ENCODE measurements at places on chromosomes 2 and 18.

DNA sequence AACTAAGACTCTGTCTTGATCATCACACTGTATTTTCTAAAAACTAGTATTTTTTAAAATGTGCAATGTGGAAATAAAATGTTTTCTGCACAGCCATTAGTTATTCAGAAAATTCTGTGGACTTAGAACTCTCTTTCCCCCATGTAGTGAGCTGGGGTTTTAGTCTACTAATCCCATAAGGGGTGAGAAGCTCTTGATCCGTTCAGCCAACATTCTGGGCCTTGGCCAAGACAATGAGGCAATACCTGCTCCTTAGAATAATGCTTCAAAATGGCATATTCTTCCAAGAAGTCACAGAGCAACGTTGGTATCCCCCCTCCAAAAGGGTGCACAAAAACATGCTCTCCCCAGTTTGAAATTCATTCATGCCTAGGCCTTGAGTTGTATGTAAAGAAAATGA lies 4.0 kb downstream of the REEP1 start:
- no peak for DNase-seq

DNA sequence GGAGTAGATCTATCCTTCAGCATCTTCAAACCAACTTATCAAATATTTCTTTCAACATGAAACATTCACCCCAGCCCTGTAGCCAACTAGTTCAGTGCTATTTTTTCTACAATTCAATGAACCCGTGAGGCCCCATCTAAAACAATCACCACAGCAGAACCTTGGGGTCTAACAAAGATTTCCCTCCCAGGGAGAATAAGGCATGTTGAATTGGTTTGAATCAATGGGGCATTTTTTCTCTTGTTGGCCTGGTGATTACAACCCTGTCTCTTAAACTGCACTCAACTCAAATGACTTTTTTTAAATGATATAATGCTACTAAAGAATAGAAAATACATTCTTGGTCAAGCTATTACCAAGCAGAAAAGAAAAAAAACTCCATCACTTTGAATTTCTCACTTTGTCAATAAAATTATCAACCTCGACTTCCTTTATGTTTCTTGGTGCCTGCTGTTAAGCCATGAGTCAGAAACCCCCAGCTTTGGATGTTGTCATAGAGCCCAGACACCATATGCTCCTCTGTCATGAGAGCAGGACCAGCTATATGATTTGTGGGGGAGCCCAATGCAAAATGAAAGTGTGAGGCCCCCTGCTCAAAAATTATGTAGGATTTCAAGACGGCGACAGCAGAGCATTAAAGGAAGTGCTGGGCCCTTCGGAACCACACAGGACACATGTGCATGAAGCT lies 282.4 kb downstream of the MEIS1 start:
- peak; percentile 68 for DNase-seq

GRCh38 chr18:22132258-22132657 lies 37.1 kb upstream of the GATA6 start:
- no peak for DNase-seq

GRCh38 chr2:257842-258241 lies 6.0 kb downstream of the SH3YL1 start:
- DNase-seq, result no peak

- DNase-seq, result no peak
Observed at GRCh38 chr2:227765788-227766372, 20.2 kb downstream of the SCYGR8 start.

DNA sequence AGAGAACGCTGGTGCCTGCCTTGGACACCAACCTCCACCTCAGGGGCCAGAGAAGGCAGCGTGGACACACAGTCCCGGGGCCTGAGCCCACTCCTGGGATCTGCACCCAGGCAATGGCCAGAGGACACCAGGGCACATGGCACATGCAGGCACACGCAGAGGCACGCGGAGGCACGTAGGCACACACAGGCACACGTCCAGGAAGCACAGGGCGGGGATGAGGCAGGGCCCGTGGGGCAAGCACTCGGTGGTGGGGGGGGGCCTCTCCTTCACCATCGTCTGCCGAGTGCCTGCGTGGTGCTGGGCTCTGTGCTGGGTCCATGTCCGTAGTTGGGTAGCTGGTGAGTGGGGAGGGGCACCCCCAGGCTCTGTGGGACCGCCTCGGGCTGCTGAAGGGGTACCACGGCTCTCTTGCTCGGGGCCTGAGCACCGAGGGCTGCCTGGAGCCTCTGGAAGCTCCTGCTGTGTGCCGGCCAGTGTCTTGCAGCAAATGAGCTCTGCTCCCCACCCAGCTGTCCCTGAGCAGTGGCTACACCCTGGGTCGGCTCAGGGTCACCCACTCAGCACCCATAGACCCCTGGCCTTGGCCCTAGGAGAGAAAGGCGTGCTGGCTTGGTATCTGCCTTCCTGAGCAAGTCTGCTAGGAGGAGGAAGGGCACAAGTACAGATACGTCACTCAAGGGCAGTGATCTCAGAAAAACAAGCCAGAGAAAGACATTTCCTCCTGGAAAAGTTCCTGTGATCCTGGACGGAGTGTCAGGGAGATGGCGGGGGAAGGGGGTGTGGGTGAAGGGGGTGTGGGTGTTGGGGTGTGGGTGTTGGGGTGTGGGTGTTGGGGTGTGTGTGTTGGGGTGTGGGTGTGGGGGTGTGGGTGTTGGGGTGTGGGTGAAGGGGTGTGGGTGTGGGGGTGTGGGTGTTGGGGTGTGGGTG lies 26.4 kb downstream of the RTP5 start:
- DNase-seq, result no peak

DNA sequence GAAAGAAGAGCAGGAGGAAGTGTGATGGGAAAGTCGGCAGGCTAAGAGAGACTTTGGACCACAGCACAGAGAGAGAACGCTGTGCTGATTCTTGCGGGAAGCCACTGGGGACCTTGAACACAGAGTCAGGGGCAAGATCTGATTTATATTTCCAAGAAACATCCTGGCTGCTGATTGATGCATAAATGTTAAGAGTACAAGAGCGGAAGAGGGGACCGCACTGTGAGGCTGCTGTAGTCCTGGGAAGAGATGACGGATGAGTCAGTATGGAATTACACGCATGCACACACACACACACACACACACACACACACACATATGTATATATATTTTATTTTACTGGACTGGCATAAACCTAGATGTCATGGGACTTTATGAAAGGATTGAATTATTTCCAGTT lies 865.6 kb upstream of the ID2 start:
- no peak for DNase-seq

GRCh38 chr18:9140381-9140780 lies 3.8 kb downstream of the ANKRD12 start:
- DNase-seq, result no peak

DNA sequence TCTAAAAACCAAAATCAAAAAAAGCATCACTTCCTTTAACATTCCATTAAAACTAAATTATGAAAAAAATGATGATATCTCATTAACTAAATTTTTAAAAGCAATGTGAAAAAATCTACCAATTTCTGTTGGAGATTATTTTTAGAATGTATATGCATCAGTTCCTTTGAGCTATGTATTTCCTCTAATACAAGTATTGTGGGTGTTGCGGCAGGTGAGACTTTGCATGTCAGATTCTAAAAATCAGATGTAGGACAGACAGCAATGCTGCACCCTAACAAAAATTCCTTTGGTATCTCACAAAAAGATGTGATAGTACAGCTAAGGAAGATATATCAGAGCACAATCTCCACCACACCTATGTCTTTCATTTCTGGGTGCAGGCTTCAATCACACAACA lies 6.8 kb downstream of the MBD2 start:
- no peak for DNase-seq

DNA sequence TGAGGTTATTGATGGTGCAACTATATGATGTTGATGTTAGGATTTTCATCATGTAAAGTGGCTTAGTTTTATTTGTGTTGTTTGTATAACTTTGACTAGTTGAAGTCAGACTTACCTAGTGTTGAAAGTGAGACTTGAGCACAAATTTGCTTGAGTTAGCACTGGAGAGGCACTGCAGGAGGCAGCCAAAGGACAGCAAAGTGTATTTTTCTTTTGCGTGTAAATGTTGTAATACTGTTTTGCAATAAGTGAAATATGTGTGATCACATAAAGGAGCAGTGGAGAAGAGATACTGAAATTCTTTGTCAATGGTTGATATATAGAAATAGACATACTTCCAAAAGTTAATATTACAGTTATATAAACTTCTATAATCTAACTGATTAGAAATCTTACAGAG lies 332.0 kb upstream of the RAB12 start:
- no peak for DNase-seq

DNA sequence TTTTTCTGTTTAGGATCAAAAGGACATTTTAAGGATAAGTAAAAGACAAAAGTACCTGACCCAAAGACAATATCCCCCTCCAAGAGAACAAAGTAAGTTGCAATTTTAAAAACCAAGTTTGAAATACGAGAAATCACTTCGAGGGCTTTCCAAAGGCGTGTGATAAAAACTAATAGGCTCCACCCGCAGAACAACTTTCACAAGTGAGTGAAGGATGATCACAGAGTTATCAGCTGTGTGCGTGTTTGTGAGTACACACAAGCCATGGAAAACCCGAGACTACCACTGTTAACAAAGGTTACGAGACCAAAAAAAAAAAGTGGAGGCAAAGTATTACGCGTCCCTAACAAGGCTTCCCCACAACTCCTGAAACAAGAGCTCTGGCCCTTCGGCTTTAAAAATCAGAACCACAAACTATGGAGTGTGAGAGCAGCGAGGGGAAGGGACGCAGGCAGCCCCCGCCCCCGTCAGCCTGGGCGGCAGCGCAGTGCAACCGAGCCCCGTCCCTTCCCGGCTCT lies 719 bp downstream of the SMAD2 start:
- DNase-seq, result no peak

DNA sequence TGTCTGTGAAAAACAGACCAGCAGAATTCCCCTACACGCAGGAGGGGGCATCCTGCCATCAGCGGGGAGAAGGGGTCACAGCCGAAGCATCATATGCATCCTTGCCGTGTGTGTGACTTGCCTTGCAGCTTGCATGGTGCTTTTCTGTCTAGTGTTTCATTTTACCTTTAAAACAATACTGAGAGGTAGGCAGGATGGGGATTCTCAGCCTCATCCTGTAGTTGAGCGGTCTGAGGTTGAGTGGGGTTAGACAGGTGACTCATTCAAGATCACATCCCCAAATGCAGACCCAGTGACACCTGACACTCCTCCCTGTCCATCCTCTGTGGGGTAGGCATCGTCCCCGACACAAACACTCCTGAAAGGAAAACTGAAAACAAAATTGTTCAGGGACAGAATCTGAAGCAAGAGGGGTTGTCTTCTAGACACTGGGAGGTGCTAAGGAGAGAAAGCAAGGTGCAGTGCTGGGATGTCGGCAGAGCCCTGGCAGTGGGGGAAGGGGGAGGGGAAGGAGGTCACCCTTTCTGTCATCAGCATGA lies 7.9 kb downstream of the ARL4C start:
- no peak for DNase-seq

DNA sequence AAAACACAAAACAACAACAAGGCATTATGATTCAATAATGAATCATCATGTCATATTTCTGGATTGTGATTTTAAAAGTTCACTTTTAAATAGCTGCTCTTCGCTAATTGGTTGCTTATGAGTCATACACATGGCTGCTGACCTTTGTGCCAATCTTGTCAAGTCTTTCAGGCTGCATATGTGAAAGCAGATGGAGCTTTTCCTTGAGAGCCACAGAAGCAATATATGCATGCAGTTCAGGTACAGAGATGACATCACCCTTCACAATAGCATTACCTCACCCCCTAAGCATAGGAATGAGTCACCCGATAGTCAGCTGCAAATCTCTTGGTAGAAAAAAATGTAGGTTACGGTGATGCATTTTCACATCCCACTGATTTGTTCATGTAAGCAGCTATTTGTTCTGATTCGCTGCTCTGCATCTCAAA lies 27.2 kb downstream of the EIF2AK3 start:
- peak; percentile 97 for DNase-seq

GRCh38 chr2:143451642-143452281 lies 322.5 kb downstream of the ARHGAP15 start:
- DNase-seq, result no peak

GRCh38 chr2:205769879-205770278 lies 87.6 kb downstream of the NRP2 start:
- DNase-seq, result no peak

DNA sequence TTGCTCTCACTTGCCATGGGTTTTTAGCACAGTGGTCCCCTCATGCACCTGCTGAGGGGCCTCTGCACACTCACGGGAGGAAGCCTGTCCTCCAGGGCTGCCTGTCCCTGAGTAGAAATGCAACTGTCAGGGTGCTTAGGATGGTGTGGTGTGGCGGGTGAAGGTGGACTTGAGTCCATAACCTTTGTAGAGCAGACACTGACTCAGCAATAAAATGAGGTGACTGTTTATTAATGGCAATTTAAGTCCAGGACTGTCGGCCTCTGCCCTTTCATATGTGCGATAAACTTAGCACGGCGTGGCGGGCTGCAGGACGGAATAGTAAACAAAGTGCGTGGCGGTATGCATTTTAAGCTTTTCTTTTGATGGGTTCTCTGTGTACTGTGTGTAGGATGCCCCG lies 188.2 kb downstream of the LDLRAD4 start:
- no peak for DNase-seq

DNA sequence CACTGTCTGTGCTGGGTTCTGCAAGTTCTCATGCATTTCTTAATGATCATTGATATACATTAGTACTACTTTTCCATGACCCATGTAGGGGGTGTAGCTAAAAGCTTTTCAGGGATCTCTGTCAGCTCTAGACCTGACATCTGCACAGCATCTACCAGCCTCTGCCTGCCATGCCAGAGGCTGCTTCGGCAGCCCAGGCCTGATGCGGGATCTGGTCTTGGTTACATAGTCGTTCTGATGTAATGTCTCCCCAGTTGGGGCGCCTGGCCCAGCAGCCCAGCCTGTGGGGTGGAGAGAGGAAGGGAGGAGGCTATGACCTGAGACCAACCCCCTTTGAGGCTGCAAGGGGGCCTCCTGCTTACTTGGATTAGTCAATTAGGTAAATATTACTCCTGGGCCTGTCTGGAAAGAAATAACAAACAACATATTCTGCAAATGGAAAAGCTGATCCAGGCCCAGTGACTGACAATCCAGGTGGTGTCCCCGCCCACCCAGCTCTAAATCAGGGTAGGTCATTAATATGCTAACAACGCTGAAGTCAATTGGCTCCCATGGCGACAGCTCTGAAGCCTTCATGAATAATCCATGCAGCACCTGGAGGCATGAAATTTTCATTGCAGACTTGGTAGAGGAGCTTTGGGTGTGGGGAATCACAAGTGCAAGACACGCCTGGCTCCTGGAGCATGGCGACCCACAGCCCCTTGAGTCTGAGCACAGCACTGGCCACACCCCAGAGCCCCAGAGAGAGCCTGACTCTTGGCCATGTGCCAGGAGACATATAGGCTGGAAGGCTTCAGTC lies 575.3 kb downstream of the CMPK2 start:
- no peak for DNase-seq

DNA sequence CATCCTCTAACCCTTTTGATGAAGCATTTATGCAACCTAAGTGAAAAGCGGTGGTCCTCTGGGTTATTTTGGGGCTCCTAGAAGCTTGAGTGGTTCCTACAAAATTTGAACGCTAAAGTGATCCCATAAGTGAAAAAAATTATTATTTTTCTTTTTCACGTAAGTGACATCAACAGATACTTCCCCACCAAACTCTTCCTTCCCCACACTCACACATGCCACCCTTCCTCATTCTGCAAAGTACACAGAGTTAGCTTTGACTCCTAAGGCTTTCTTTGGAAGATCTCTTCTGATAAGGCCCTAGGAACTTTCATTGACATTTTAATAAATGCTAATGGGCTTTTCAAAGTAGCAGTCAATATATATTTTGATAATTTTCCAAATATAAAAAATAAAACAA lies 109.7 kb downstream of the DOCK10 start:
- no peak for DNase-seq

GRCh38 chr2:17822445-17823117 lies 6.3 kb downstream of the MSGN1 start:
- DNase-seq, result no peak

- DNase-seq, result no peak
Observed at GRCh38 chr2:240140511-240140910, at the start of gene OTOS. TSS of gene OTOS (minus strand) at chr2:240140658. CDS start at chr2:240140326, 332 bp downstream.
